ENCODE measurements at places on chromosomes 6 and 20.

DNA sequence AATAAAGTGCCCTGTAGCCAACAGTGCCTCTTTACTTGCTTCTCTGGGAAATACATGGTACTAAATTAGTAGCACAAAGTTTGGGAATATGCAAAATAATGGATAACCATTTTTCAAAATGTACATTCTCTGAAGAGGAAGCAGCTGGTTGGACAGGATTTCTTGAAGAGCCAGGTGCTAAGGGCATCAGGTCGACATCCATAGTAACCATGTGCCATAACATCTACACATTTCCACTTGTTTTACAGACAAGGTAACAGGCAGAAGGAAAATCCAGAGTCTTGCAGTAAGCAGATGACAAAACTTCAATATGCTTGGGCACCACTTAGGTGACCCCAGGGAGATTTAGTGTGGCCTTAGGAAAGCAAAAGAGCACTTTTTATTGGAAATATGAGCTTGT lies 36.5 kb upstream of the SMIM28 start:
- DNase-seq: no peak

DNA sequence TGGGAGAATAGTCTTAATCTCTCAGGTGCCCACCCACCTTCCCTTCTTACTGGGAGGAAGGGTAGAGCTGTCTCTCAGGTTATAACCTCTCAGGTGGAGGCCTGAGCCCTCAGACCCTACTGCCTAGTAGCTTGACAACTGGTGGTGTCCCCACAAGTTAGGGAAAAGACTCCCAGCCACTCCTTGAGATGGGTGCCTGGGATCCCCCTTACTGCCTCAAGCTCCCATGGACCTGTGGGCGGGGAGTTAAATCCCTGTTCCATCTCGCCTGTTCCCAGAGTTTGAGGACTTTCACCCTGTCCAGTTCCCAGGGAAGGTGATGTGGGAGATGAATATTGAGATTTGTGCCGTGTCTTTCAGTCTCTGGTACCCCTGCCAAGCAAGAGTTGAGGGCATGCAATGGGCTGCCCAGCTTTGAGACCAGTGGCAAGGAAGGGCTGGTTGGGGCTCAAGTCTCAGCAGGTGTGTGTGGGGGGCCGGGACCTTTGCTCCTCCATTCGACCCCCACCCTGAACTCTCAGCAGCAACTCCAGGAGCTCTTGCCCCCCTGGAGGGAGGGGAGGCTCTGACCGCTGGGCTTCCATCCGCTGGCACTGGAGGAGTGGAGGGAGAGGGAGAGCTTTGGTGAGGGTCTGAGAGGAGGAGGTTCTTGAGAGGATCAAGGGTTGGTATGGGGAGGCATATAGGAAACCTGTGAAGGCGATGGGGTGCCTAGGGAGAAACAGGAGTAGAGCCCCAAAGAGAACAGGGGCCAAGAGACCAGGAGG lies 1.1 kb upstream of the PBX2 start:
- no peak for DNase-seq

DNA sequence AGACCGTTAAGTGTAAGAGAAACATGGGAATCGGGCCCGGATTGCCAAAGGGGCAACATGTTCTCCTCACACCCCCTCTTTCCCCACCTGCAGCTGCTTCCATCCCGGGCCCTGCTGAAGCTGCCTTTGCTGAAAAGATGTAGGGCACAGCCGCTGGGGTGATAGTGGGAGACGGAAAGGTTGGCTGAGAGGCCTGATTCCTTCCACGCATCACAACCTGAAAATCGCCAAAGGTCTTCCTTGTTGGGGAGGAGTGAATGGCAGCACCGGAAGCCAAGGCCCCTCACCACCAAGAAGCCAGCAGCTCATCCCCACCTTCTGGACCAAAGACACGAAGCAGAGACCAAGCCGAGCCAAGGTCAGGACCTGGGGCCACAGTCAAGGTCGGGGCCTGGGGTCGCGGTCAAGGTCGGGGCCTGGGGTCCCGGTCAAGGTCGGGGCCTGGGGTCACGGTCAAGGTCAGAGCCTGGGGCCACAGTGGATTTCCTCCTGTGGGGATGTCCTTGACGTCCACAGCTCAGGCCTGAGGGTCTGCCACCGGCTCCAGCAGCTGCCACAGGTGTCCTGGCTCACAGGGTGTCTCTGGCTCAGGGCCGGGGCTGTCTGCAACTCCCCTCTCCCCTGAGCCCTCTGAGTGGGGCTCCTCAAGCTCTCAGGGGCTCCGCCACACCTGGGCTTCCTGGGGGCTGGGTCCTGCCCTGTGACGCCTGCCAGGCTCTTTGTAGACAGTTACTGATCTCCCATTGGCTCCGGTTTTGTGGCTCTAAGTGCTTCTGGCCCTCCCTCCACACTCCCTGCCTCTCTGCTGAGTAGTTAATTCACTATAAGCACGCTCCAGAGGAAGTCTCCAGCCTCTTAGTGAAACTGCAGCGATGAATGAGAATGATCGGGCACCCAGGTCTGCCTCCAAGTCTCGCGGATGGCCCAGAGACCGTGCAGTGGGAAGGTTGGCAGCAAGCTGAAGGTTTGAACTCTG lies 5.5 kb upstream of the CHRNA4 start:
- DNase-seq: no peak

DNA sequence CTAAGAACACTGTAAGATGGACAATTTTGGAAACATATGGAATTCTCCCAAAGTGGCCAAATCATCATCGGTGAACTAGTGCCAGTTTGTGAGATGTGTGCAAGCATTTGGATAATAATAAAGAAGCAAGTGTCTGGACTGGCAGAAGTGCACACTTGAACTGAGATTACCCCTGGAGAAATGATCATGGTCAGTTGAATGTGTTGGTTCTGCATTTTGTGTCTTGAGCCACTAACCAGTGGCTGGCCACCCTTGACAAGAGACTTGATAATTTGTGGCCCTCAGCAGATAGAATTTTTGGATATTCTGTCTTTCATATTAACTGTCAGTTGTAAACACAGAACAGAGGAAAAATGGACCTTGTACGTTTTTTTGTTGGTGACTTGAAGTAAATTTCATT lies 37.4 kb downstream of the CITED2 start:
- DNase-seq: no peak

DNA sequence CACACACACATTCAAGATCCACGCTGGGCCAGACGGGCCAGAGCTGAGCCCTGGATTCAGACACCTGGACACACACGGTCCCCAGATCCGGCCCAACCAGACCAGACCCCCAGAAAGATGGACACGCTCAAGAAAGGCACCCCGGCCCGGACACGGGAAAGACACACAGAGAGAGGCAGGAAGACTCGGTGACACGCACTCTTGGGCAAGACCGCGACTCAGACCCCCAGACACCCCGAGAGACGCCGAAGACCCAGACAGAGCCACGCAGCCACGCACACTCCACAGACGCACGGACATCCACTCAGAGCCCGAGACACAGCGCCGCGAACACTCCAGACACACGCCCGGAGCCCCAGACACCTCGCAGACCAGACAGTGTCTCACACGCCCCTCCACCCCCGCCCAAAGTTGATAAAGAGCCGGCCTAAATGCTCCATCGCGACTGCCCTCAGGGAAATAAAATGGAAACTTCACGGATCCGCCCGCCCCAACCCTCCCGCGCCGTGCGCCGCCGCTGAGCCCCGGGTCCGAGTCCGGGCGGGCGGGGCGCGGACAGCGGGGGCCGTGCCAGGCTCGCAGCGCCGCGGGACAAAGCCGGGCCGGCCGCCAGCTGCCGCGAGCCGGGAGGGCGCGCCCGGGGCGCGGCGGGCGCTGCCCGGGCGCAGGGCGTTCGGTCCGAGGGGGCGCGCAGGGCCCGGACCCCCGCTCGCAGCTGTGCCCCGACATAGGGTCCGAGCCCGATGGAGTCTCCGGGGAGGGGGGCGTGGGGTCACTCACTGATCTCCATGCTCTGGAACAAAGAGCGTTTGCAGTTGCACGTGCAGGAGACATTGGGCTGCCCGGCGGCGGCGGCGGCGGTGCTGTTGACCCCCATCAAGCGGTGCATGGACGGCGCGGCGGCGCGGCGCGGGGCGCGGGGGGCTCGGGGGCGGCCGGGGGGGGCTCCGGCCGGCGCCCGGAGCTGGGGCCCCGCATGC lies 831 bp downstream of the PMEPA1 start:
- no peak for DNase-seq

DNA sequence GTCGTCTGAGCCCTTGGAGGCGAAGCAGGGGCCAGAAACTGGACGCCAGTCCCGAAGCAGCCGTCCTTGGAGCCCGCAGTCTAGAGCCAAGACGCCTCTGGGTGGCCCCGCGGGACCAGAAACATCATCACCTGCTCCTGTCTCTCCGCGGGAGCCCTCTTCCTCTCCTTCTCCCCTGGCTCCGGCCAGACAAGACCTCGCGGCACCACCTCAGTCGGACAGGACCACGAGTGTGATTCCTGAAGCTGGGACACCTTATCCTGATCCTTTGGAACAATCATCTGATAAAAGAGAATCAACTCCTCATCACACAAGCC lies 416 bp downstream of the RSPH4A start:
- no peak for DNase-seq

DNA sequence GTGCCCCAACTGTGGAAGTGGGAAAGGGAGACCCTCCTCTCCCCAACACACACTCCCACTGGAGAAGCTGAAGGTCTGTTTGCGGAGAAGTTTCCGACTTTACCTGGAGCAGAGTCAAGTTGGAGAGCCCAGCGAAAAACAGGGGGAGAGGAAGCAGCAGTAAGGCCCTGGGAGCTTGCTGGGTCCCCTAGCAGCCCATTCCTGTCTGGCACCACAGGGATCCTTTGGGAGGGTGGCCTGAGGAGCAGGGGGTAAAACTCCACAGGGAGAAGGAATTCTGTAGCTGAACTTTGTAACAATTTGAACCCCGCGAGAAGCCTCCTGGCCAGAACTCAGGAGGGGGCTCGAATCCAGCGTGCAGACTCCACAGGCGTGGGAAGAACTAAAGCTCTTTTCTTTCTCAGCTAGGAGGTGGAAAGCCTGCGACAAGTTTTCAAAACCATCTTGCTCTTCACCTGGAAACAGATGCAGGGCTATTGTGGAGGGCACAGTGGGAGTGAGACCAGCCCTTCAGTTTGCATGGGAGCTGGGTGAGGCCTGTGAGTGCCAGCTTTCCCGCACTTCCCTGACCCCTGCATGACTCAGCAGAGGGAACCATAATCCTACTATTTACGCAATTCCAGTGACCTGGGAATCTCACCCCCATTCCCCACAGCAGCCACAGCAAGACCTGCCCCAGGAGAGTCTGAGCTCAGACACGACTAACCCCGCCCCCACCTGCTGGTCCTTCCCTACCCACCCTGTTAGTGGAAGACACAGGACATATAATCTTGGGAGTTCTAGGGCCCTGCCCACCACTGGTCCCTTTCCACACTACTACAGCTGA lies 25.8 kb downstream of the SERPINB9 start:
- DNase-seq: no peak

DNA sequence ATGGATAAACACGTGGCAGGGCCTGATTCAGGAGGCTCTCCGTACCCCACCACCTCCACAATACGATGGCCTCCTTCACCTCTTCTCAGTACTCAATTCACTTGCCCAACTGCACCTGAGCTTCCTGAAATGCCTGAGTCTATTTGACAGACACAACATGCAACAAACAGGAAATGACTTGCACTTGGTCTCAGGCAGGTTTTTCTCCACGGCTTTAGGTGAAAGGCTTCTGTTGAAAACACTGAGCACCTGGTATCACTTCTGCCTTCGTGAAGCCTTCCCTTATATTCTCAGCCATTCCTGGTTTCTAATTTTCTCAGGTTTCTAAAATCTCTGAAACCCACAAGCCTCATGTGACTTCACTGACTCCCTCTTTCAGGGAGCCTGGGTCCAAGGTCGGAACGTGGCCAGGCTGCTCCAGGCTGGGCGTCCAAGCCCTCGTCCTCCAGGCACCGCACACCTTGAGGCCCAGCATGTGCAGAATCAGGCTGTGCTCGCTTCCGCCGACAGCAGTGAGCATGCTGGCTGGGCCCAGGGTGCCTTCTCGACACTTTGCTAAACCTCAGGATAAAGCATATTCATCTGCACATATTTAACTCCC lies 34.7 kb downstream of the TAF4 start:
- no peak for DNase-seq

DNA sequence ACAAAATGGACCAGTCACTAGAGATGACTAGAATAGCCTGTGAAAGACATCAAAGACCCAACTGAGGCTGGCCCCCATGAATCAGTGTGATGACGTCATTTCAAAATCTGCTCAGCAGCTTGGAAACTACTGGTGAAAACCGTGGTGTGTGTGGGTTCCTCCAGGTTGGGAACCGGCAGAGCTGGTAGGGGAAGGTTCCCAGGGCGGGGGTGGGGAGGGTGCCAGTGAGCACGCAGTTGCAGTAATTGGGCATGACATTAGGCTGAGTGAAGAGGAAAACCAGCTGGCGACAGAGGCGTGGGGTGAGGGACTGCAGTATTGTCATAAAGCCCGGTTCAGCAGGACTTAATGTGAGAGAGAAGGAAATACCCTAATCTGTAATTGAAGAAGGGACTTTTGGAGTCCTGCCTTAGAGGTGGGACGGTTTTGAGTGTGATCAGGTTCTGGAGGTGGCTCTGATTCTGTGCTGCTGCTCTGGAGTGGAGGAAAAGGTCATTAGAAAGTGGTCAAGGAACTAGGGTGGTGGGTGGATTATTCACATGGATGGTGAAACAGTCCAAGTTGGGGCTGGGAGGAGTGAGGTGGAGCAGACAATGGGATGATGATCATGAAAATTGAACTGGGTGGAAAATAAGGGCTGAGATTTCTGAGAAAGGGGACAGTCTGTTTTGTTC lies 52.0 kb upstream of the MTHFD1L start:
- no peak for DNase-seq

GRCh38 chr6:16205377-16206144 lies 32.8 kb upstream of the GMPR start:
- peak; percentile 38 for DNase-seq

GRCh38 chr6:145929037-145929633 lies 35.0 kb downstream of the SHPRH start:
- peak; percentile 1 for DNase-seq

DNA sequence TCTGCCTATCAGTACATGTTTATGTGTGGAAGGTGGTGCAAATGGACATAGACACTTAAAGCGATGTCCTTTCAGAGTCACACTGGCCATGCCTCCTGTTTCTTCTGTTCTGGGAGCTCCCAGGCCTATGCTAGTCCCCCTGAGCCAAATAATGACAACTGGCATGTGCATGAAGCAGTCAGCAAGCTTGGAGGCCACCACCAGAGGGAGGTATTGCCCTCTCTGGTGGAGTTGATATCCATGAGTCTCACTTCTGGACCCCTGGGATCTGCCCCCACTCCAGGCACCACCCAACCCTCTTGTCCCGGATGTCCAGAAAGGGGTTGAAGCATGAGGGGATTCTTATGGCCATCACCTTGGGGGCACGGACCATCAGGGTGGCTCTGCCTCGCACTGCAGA lies 172.2 kb downstream of the AIG1 start:
- peak; percentile 8 for DNase-seq

DNA sequence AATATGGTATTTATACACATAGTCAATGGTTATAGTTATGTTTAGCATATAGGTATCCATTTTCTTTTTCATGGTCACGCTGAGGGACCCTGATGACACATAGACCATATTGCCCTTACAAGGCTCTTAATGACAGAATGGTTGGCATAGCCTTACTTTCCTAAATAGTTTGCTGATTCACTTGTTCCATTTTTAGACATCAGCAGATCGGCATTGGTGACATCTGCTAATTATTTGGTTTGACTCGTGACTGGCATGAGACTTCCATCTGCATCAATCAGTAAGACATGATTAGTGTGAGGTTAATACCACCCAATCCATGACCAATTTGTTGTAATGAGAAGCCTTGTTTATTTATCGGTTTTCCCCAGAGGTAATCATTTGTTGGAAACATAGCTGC lies 309.7 kb downstream of the ALDH8A1 start:
- DNase-seq: no peak

- DNase-seq: no peak
Observed at GRCh38 chr20:32970115-32970972, 33.9 kb downstream of the SUN5 start.
